Hair follicle dermal papilla cell (primary cell): ENCODE measurements at places on chromosomes 16 and 17. TPM values are rescaled to one million over a fixed set of nuclear protein-coding genes. Genes with fewer than 3 reads are reported as not detected.

Gene NUDT21
- total RNA-seq = 58.4 and 60.5 TPM in 2 replicates

Gene TBC1D3E
- total RNA-seq = not detected in 2 replicates

Gene SYCE1L
- 0.32 TPM in 1 of 2 replicates, not detected in the other for total RNA-seq

Gene CA5A
- total RNA-seq = not detected in 2 replicates

Gene RNF40
- total RNA-seq = 93.1 and 102 TPM in 2 replicates

Gene PRSS53
- 4.2 and 5.5 TPM in 2 replicates for total RNA-seq

Gene MPV17L
- total RNA-seq = 1.1 and 1.3 TPM in 2 replicates

Gene UBALD1
- 8.5 and 13.6 TPM in 2 replicates for total RNA-seq

Gene CACNA1G
- total RNA-seq = 0.97 and 2.9 TPM in 2 replicates

Gene MRPL10
- total RNA-seq = 26.1 and 33.0 TPM in 2 replicates

Gene EXOC3L1
- not detected in 2 replicates for total RNA-seq

Gene KRTAP4-5
- total RNA-seq = not detected in 2 replicates

Gene SPNS2
- 0.16 TPM in 1 of 2 replicates, not detected in the other for total RNA-seq

Gene CCDC92B
- total RNA-seq = not detected in 2 replicates

Gene AGRP
- not detected in 2 replicates for total RNA-seq

Gene AATF
- 22.3 and 23.0 TPM in 2 replicates for total RNA-seq

Gene GNG13
- not detected in 2 replicates for total RNA-seq

Gene RSAD1
- 22.4 and 25.3 TPM in 2 replicates for total RNA-seq

Gene RNF112
- total RNA-seq = 4.0 and 9.1 TPM in 2 replicates

Gene SEPTIN12
- total RNA-seq = not detected in 2 replicates

Gene NT5M
- total RNA-seq = 1.5 and 2.3 TPM in 2 replicates

Gene NPTX1
- 1.1 and 3.4 TPM in 2 replicates for total RNA-seq
